ENCODE measurements at places on chromosomes 3 and 15.

DNA sequence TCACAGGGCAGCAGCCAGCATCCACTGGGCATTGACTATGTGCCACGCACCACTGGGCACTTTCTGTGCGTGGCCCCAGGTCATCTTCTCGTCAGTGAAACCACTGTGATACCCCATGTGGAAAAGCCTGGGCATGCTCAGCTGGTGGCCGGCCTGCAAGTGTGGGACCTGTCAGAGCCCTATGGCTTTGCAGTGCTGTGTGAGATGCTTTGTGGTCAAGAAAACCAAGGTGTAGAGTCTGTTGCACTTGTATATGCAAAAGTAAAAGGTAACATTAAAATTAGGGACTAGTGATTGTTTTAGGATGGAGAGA is 69.5 kb downstream of the PGPEP1L start:
- no peak for DNase-seq

DNA sequence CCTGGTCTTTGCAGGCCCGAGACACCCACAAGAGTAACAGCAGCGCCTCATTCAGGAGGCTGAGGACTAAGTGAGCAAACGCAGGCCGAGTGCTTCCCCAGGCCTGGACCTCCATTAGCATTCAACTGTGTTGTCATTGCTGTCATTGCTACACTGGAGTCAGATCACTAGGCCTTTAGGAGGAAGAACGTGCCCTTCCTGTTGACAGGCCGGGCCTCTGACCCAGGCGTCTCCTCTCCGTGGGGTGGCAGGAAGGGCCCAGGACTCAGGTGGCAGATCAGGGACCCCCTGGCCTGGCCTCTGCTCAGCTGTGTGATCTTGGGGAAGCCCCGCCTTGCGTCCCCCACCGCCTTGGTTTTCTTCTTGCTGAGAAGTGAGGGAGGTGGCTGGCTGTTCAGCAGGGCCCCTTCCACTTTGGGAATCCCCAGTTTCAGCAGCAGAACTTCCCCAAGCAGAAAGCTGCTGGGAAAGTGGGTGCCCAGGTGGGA is 19.1 kb downstream of the ZDHHC19 start:
- DNase-seq, result no peak

- DNase-seq, result no peak
Measured at GRCh38 chr15:69662645-69663000, 210.0 kb downstream of the RPLP1 start.

- DNase-seq, result no peak
Measured at GRCh38 chr3:8538913-8539312, 37.3 kb downstream of the LMCD1 start.

DNA sequence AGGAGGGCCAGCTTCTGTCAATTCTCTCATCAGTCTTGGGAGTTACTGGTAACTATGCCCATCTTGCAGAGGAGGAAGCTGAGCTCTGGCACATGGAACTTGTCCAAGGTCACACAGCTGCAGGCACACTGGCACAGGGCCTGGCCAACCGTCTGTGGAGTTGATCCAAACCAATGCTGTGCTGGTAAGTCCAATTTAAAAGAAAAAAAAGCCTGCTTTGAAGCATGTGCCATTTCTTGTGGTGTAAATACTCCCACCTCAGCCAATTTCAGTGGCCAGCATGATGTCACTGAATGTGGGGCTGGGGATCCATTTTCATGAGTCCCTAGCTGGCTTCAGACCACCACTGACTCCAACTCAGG is 83.4 kb downstream of the CHSY1 start:
- DNase-seq, result no peak

- no peak for DNase-seq
Measured at GRCh38 chr3:70832089-70832833, 519.8 kb upstream of the MDFIC2 start.

DNA sequence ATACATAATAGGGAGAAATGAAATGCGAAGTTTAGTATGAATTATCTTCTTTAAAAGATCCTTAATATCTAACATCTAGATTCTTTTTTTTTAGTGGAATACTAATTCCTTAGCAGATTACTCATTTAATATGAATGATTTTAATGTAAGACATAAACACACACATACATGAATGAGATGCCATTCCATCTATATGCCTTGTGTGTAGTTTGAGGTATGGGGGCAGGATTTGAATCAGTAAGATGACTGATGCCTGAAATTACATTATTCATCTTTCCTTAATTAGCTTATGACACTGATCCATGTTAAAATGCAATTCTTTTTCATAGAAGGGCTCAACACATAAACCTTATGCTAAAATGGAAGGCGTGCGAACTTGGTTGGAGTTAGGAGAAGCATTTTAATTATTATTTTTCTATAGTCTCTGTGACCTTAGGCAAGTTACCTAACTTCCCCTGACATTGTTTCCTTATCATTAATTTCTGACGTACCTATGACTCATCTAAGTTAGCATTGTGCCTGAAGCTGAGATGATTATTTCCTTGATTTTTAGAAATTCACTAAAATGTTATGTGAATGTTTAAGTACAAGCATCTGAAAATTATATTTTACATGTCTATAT is 10.8 kb upstream of the BNIP2 start:
- no peak for DNase-seq

- no peak for DNase-seq
Measured at GRCh38 chr15:40936234-40936708, 7.1 kb downstream of the DLL4 start.

DNA sequence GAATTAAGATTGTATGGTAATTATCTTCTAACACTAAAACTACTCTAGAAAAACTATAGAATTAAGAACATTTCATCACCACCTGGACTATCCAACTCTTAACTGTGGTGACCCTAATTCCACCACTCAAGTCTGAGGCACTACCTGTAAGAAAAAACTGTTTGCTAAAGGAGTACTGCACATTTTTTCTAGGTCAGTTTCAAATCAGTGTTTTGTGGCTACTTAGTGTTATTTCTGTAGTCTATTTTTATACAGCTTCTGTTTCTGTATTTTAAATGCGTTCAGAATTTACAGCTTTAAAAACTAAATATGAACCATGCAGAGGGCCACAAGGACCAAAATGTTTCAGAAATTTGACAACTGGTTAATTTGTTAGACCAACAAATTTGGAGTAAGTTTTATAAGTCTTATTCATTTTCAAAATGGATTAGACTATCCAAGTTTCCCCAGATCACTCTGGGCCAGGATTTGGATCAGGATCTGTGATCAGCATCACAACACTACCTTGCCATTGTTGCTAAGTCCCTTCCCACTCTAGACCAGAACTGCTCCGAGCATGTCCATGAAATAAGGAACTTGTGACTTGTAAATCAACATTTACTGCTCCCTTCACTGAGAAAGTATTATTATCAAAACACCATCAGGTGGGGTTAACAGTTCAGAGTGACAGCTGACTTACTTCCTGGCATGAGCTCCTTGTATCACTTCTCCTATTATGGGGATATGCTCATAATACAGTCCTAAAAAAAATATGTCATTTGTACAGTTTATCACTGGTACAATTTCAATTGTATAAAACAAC is 8.6 kb downstream of the GLT8D1 start:
- no peak for DNase-seq

GRCh38 chr3:68287101-68287500 is 632.7 kb upstream of the SUCLG2 start:
- no peak for DNase-seq

GRCh38 chr3:127853681-127854080 is 31.4 kb upstream of the MGLL start:
- DNase-seq, result no peak

DNA sequence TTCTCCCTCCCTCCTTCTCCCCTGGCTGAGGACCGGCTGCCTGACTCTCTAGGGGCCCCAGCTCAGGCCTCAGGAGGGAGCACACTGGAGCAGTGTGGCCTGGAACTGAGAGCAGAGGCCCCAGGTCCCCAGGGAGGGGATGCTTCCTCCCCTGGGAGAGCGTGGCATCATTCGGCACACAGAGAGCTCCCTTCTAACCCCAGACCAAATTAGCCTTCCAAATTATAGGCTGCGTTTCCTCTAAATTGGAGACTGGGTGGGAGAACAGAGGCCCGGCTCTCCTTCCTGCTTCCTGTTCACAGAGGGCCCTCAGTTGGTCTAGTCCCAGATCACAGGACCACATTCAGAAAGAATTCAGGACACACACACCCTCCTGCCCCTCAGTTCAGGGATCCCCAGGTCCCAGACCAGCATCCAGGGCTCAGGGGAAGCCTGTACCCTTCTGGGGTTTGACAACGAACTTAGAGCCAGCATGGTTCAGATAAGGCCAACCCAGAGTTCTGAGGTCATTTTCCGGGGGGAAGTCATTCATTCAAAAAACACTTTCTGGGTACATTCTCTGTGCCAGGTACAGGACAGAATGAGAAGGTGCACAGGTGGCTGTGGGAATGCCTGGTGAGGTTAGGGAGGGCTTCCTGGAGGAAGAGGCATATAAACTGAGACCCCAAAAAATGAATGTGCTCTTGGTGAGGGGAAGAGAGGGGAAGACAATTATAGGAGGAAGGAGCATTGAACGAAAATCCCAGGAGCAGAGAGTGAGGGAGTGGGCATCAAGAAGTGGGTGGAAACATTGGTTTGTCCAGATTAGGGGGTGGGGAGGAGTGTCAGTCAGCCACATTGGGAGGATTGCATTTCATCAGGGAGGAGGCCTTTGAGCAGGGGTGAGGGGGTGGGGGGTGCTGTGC is 28.4 kb upstream of the RPL29 start:
- DNase-seq, result no peak

- DNase-seq, result no peak
Measured at GRCh38 chr15:49718846-49719245, 98.0 kb downstream of the DTWD1 start.

- no peak for DNase-seq
Measured at GRCh38 chr3:157982359-157982758, 123.9 kb downstream of the SHOX2 start.

GRCh38 chr3:5072100-5072816 is 49.8 kb upstream of the ARL8B start:
- no peak for DNase-seq

GRCh38 chr3:117150628-117151027 is 441.0 kb downstream of the TUSC7 start:
- DNase-seq, result no peak

DNA sequence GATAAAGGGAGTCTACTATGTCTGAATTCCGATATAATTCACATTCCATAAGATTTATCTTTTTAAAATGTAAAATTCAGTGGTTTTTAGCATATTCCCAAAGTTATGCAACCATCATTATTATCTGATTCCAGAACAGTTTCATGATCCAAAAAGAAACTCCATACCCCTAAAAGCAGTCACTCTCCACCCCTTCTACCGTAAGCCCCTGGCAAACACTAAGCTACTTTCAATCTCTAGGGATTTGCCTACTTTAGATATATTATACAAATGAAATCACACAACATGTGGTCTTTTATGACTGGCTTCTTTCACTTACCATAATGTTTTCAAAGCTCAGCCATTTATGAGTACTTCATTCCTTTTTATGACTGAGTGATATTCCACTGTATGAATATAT is 65.6 kb downstream of the TMEM212 start:
- DNase-seq, result no peak

- DNase-seq, result no peak
Measured at GRCh38 chr3:46646700-46647099, 34.4 kb downstream of the FAM240A start.

DNA sequence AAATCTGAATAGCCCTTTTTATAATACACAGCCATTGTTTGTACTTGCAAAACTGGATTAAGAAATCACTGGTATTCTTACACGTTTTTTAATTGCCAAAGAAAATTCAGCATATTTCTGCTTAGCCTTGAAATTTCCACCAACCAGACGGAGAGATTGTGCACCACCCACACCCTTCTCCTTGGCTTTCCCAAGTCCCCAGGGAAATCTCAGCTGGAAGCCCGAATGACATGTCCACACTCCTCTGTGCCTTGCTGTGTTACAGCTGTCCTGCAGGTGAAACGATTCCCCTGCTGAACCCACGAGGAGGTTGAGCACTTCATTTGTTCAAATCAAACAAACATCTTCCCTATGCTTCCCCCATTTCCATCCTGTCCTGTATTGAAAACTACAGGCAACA is 49.6 kb upstream of the PPARG start:
- no peak for DNase-seq

GRCh38 chr3:193481436-193481835 is 73.3 kb downstream of the ATP13A4 start:
- no peak for DNase-seq

DNA sequence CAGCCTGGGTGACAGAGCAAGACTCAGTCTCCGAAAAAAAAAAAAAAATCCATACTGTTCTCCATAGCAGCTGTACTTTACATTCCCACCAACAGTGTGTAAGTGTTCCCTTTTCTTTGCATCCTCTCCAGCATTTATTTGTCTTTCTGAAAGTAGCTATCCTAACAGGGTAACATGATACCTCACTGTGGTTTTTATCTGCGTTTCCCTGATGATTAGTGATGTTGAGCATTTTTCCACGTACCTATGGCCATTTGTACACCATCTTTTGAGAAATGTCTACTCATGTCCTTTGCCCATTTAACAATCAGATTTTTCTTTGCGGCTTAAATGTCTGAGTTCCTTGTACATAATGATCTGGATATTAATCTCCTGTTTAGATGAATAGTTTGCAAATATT is 119.3 kb downstream of the RFX7 start:
- no peak for DNase-seq

DNA sequence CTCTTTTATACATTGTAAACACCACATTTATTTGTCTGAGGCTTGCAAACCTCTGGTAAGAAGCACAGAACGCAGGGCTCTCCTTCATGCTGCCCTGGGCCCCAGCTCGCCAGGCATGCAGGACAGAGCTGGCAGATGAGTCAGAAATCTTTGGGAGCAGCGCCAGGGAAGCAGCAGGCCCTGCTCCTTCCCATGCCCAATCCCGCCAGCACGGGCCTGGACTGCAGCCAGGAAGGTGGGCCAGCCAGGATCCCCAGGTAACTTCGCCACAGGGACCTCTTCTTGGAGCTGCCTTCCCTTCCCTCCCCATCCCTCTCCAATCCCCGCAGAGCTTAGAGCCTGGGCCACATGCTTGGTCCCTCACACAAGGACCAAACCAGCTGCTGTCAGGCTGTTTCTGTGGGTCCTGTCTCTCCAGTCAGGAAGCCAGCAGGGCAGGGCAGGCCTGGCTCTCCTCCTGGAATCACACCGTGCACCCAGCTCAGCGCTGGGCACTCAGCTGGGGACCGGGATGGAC is 8.8 kb downstream of the STOML1 start:
- DNase-seq, result no peak

GRCh38 chr3:13373975-13374586 is 46.0 kb downstream of the NUP210 start:
- no peak for DNase-seq

DNA sequence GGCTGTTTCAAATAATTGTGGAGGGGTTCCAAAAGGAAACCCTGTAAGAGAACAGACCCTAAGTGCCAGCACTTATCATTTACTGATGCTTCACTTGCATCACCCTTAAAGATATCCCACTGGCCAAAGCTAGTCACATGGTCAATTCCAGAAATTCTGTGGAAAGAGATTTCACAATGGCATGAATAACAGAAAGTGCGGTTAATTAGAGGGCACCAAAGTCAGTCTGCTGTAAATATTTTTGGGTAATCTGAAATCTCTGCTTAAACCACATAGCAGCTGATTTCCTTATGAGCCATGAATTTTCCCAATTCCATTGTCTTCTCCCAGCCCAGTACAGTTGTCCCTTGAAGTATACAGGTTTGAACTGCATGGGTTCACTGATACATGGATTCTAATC is 346.1 kb downstream of the SI start:
- DNase-seq, result no peak

GRCh38 chr3:115930922-115931321 is 307.6 kb downstream of the GAP43 start:
- DNase-seq, result no peak

All from cortex of kidney (tissue), 1 donor.